ENCODE measurements at places on chromosomes 6 and 20. TPM values are rescaled to one million over a fixed set of nuclear protein-coding genes. Genes with fewer than 3 reads are reported as not detected.

DNA sequence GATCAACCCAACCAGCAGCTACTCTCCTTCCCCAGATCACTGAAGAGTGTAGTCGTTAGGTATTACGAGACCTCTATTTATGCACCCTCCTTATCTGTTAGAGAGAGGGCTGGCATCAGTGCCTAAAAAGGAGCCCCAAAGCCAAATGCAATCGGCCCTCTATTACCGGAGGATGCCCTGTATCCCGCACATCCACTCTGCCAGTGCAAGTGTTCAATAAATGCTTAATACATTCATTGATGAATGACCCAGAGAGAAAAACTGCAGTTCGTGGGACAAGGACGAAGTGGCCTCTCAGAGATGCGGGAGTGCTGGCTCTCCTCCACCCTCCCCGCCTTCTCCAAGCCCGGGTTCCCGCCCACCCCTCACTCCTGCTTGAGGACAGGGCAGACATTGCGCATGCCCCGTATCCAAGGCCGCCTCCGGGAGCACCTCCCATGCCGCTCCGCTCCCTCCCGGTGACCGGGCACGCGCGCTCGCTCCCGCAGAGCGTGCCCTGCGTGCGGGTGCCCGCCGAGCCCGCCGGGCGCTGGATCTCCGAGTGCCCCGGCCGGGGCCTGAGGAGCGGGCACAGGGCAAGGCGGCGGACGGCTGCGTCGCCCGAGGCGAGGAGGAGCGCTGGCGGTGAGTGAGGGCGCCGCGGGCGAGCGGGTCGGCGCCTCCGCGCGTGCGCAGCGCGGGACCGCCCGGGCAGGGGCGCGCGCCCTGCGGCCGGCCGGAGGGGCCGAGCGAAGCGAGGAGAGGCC lies 27.2 kb upstream of the BTBD3 start:
- peak; percentile 95 for DNase-seq

GRCh38 chr20:37123441-37123840 lies 27.6 kb upstream of the RBL1 start:
- no peak for DNase-seq

DNA sequence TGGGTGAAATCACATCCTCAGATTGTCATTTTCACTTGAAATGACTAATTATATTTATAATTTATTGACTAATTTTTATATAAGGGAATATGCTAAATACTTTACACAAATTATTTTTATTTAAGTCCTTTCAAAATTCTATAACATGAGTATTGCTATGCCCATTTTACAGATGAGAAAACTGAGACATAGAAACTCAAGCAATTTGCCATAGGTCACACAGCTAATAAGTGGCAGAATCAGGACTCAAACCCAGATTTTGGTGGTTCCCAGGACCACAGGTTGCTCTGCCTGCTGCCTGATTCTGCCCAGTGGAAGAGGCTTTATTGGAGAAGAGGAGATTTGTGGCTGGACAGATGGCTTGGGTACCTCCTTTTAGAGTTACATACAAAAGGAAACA lies 4.9 kb downstream of the ALDH8A1 start:
- DNase-seq: no peak

DNA sequence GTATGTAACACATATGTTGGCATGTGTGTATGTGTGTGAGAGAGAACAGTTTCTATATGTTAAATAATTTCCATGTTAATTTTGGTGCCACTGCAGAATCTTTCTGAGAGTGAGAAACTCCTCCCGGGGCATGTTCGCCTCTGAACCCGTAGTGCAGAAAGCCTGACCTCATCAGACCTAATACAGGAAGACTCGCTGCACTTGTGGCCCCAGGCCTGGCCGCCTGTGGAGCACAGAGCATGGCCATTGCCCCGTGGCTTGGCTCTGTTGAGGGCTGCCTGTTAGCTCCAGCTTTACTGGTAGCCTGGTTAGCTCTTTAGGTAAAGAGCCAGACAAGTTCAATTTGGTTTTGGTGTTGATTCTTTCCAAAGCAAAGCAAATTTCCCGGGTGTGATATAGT lies 25.5 kb downstream of the FARS2 start:
- no peak for DNase-seq

DNA sequence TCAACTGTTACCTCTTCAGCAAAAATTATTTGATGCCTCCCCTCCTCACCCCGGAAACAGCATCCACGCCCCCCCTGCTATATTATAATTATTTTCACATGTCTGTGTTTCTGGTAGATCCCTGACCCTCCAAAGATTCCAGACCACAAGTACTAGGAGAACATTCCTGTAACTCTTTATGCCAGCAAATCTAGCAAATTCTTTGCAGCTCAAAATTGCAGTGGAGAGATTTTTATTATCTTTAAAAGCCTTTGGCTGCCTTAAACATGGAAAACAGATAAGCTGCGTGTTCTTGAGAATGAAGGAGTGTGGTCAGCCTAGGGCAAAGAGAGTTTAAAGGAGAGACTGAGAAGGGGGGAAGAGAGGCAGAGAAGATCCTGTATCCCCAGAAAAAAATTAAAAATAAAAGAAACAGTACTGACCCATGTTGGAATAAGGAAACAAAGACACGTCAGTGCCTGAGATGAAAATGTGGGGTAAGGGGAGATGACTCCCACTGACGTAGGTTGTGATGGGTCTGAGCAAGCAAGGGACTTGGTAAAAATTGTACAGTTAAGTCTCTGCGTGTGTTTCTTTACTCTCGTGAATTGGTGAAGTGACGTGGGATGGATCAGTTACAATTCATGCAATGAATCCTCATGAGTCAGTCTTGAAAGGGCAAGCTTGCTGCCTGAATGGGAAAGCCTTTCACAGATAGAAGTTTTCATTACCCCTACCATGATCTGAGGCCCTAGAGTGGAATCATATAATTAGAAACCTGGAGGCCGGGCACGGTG lies 8.3 kb downstream of the ID4 start:
- DNase-seq: no peak

DNA sequence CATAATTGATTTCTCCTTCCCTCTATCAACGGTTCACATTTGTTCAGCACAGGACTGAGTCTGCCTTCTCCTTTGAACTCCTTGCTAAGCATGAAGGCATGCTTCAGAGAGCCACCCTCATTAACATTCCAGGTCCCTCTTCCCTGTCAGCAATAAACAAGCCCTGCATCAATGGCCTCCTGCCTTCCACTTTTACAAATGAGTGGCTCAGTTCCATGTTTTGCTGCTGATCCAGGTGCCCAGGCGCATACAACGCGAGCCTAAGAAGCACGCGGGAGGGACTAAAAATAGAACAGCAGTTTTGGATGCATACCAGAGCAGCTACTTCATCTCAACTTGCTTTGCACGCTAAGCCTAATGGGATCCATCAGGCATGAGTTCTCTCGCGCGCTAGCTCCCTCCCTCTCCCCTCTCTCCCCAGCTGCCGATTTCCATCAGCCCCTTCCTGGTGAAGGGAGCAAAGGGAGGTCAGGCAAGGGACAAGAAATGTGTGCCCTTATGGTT lies 53.4 kb downstream of the TRAF3IP2 start:
- no peak for DNase-seq

- DNase-seq: no peak
Observed at GRCh38 chr20:24097506-24098245, 109.1 kb upstream of the GGTLC1 start.

CCN6 gene
- not detected for total RNA-seq

Data from mesenteric fat pad (tissue), 1 donor.